ENCODE measurements at places on chromosomes 3 and 15. TPM values are rescaled to one million over a fixed set of nuclear protein-coding genes. Genes with fewer than 3 reads are reported as not detected.

- no peak overlapping the region for H3K4me3 ChIP-seq
- H3K36me3 ChIP-seq, result no peaks in the 10 kb centered on the region
- no peak overlapping the region for H3K27ac ChIP-seq
- no peak for DNase-seq
- H3K4me1 ChIP-seq, result peaks cover 9% of the 10 kb centered on the region
Observed at GRCh38 chr15:74397239-74398068, 30.0 kb upstream of the CYP11A1 start.

Gene ACTR8
- 27.3 TPM for polyA plus RNA-seq

DNA sequence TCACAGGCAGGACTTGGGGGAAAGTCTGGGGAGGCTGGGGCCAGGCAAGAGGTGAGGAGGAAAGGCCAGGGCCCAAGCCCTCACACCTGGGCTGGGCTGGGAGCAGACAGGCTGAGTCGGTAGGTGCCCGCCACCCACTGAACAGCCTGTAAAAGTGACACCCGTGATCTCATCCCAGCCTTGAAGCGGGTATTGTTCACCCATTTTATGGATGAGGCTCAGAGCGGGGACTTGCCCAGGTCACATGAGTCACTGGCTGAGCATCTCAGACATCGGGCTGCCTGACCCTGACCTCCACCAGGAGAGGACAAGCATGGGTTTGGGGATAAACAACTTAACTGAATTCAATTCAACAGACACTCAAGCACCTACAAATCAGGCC is 52.0 kb upstream of the CTSH start:
- DNase-seq, result peak; percentile 63
- no peak overlapping the region for H3K4me3 ChIP-seq
- H3K27ac ChIP-seq, result peak overlapping the region; percentile 58
- H3K4me1 ChIP-seq, result peaks cover 49% of the 10 kb centered on the region

Gene KCNMB2
- 6.0 TPM for polyA plus RNA-seq

Gene GABRB3
- 5.1 TPM for polyA plus RNA-seq

Gene RAB6B
- polyA plus RNA-seq, result 8.8 TPM

DNA sequence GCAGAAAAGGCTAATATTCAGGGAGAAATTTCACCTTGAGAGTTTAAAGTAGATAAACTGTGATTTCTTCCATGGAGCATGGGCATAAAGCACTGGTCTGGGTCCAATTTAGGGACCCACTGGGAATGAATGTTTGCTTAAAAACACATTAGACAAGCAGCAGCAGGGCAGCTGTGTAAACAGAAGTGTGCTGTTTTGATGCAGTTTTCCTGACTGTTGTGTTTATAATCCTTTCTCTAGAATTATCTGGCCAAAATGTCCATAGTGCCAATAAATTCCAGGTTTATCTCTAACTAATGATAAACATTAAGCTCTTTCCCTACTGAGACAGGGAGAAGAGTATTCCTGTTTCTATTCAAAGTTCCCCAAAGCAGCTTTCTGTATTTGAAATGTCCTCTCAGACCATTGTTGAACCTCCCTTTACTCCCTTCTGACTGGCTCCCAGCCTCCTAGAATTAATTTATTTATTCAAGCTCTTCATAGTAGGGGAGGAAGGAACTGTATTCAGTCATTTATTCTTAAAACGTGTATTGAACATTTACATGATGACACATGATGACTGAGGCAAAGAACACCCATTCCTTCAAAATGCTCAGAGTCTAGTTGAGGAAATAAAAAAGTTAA is 7.0 kb upstream of the TM4SF18 start:
- H3K27me3 ChIP-seq, result no peaks in the 10 kb centered on the region
- peak overlapping the region; percentile 19 for H3K27ac ChIP-seq
- H3K4me1 ChIP-seq, result peaks cover 6% of the 10 kb centered on the region
- no peaks in the 10 kb centered on the region for H3K36me3 ChIP-seq
- no peak for DNase-seq

DNA sequence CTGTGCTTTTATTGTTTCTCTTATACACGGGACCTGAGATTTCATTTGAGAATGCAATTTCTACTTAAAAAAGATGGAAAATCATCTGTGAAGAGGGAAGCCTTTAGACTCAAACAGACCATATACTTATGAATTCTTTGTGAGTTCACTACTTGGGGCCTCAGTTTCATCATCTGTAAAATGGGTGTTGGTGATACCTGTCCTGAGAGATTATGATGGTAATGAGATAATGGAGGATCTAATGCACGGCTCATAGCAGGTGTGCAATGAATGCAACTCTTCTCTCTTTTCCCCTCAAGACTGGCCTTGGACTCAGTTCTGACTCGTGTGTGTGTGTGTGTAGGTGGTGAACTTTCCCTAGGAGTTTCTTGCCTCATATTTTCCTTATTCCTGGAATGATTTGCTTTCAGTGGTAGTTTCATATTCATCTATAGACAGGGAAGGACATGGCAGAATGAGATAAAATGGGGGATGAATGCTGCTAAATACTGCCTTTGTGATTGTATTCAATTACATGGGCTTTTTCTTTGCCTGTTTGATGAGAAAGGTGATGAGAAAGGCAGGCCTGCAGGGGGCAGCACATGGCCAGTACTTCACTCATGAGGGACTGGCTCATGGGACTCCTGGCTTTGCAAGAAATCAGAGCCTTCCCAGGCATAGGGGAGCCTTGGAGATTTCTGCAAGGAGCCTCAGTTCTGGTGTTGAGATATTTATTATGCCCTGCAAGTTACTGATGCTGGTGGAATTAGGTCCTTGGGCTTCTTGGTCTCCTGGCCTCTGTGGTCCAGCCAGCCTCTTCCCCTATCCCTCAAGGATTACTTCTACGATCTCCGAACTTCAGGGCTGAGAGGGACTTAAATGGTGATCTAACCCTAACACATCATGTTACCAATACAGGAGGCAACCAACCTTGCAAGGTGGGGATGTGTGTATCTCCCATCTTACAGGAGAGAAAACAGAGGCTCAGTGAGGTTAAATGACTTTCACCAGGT is 70.7 kb downstream of the RPLP1 start:
- peak; percentile 70 for DNase-seq
- peaks cover 20% of the 10 kb centered on the region for H3K4me1 ChIP-seq
- no peaks in the 10 kb centered on the region for H3K36me3 ChIP-seq
- H3K27ac ChIP-seq, result no peak overlapping the region

Gene EPB42
- polyA plus RNA-seq, result 2.8 TPM

Gene GXYLT2
- 3.1 TPM for polyA plus RNA-seq

DNA sequence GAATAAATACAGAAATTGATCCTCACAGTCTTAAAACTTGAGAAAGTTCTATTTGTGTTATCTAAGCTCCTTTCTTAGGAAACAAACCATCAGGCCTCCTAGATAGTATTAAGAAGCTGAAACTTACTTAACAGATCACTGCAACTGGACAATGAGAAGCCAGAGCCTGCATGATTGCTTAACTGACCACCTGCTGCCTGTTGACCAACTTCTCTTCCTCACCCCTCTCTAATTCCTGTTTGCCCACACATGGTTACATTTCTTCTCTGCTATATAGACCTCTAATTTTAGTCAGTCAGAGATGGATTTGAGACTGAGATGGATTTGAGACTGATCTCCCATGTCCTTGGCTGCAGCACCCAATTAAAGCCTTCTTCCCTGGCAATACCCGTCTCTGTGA is 13.5 kb downstream of the CCPG1 start:
- no peak overlapping the region for H3K4me3 ChIP-seq
- DNase-seq, result no peak
- H3K36me3 ChIP-seq, result no peaks in the 10 kb centered on the region
- H3K27me3 ChIP-seq, result no peaks in the 10 kb centered on the region
- H3K27ac ChIP-seq, result no peak overlapping the region
- no peaks in the 10 kb centered on the region for H3K4me1 ChIP-seq

Gene ESYT3
- polyA plus RNA-seq, result 1.8 TPM

Gene CACNA2D2
- 7.5 TPM for polyA plus RNA-seq

DNA sequence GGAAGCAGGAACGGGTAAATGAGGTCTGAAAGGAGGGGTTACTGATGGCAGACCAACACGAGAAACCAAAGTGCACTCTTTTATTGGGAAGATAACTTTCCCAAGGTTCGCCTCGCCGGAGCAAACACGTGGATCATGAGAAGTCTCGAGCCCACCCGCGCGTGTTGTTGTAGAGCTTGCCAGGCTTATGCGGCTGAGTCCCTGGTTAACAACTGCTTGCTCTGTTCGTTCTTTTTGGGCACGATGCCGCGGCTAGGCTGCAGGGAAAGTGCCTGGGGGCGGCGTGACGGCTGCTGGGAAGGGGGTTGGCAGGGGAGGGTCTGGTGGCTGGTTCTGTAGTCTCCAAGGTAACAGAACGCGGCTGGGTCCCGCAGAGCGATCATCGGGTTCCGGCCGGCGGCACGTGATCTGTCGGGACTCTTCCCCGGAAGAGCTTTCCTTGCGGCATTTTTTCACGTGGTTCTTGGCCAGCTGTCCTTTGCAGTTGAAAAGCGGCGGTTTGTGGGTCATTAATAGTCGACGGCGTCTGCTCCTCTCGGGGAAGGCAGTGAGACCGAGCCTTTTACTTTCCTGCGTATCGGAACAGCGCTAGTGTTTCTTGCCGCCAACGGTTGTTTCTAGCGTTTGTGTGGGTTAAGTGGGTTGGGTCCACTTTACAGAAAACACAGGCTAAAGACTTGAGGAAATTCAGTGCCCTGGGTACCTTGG is 1.5 kb downstream of the MGA start:
- H3K4me1 ChIP-seq, result peaks cover 20% of the 10 kb centered on the region
- peak overlapping the region; percentile 31 for H3K27ac ChIP-seq
- H3K27me3 ChIP-seq, result no peaks in the 10 kb centered on the region
- H3K4me3 ChIP-seq, result peak overlapping the region; percentile 54
- DNase-seq, result peak; percentile 89
- no peaks in the 10 kb centered on the region for H3K36me3 ChIP-seq

Gene GCSAM
- polyA plus RNA-seq, result 3.7 TPM

GRCh38 chr3:43726521-43726920 is 35.8 kb downstream of the ABHD5 start:
- H3K36me3 ChIP-seq, result peaks cover 5% of the 10 kb centered on the region
- no peaks in the 10 kb centered on the region for H3K27me3 ChIP-seq
- no peak overlapping the region for H3K4me3 ChIP-seq
- DNase-seq, result no peak
- H3K27ac ChIP-seq, result no peak overlapping the region
- H3K4me1 ChIP-seq, result peaks cover 16% of the 10 kb centered on the region

DNA sequence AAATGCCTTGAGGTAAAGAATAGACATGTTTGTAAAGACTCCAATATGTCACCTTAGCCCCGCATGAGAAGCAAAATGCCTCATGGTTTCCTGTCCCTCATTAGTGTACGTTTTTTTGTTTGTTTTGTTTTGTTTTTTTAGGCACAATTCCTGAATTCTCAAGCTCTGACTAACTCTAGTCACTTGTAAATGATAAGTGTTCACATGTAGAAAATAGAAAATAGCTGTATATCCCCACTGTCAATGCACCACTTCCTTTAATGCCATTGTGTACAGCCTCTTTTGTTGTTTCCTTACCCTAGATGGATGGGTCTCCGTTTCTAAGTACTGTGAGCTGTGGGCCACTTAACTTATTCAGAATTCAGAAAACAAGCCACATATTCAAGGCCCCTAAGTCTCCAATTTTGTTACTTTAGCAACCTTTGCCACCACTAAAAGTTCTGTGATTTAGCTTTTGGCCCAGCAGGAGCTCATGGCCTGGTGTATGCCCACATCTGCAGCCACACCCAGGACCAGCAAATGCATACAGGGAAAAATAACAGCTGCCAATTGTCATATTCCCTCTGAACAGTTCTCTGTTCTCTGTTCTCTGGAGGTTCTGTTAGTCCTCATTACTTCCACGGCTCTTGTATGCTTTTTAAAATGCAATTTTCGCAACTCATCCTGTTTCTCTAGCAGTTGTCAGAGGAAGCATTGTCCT is 655.5 kb downstream of the GBE1 start:
- H3K36me3 ChIP-seq, result no peaks in the 10 kb centered on the region
- no peaks in the 10 kb centered on the region for H3K4me1 ChIP-seq
- H3K4me3 ChIP-seq, result no peak overlapping the region
- H3K27ac ChIP-seq, result no peak overlapping the region
- H3K27me3 ChIP-seq, result no peaks in the 10 kb centered on the region
- DNase-seq, result no peak

DNA sequence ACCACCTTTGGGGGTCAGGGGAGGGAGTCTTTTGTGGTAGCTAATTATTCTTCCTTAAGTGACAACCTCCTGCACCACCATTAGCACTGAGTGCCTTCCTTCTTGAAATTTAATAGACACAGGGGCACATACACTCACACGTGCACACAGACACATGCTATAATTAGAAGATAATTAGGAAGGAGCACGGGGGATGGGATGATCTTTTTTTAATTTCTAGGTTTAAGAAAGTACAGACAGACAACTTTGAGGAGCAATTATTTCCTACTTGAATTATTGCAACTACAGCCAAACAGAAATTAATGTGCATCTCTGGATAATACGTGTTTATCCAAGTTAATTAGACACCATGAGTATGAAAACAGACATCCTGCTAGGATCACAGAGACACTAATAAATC is 44.8 kb upstream of the GUCA1C start:
- no peak for DNase-seq
- no peaks in the 10 kb centered on the region for H3K4me1 ChIP-seq
- no peak overlapping the region for H3K27ac ChIP-seq

Gene SLC28A1
- polyA plus RNA-seq, result 33.1 TPM
